NCI-H510A (cell line): ENCODE measurements at places on chromosomes 3 and 15.

- no peak for DNase-seq
Measured at GRCh38 chr15:39625856-39626255, 45.0 kb downstream of the THBS1 start.

- no peak for DNase-seq
Measured at GRCh38 chr3:160044121-160044520, 55.5 kb downstream of the IL12A start.

- no peak for DNase-seq
Measured at GRCh38 chr3:61530355-61530754, 31.0 kb upstream of the PTPRG start.

- no peak for DNase-seq
Measured at GRCh38 chr3:139465636-139466035, 10.7 kb downstream of the RBP2 start.

- no peak for DNase-seq
Measured at GRCh38 chr3:185685231-185686035, 99.3 kb downstream of the SENP2 start.

DNA sequence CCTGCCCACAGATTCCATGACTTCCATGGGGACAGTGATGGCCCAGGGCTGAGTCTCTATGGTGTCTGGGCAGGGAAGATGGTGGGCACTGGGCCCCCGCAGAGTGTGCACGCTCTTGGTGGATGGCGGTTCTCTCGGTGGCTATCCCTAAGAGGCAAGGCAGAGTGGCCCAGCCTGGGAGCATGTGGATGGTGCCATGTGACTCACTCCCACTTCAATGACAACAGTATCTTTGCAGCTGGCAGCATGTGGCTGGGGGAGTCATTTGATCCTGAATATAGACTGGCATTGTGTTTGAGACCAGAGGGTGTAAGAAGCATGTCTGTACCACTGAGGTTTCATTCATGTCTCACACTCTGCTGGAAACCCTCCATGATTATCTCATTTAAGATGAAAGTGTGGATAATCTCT is 101.2 kb downstream of the CORO2B start:
- DNase-seq: no peak
